ENCODE measurements at places on chromosomes 2 and 18.

- no peak for DNase-seq
These were observed 235.8 kb downstream of the NBAS start for GRCh38 chr2:15325296-15325695.

DNA sequence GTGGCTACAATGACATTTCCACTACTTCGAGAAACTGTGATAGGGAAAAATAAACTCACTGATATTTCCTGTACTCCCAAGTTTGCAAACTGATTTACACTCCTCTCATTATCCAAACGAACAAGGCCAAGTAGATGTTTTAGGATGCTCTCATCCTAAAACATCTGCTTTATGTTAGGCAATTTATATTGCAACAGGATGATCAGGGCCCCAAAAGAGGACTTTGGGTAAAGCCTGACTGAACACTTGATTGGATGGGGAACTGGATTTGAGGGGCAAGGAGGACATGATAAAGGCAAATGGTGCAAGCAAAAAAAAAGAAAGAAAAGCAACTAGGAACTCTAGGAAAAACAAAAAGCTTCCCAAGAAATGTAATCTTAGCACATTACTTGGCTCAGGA is 2.1 kb upstream of the HES6 start:
- no peak for DNase-seq

- DNase-seq = no peak
These were observed 36.3 kb upstream of the SLC8A1 start for GRCh38 chr2:40488101-40488601.

GRCh38 chr2:15894481-15895144 is 45.7 kb upstream of the MYCN start:
- no peak for DNase-seq

- DNase-seq = no peak
These were observed 185.7 kb downstream of the SUCLG1 start for GRCh38 chr2:84273406-84273805.

DNA sequence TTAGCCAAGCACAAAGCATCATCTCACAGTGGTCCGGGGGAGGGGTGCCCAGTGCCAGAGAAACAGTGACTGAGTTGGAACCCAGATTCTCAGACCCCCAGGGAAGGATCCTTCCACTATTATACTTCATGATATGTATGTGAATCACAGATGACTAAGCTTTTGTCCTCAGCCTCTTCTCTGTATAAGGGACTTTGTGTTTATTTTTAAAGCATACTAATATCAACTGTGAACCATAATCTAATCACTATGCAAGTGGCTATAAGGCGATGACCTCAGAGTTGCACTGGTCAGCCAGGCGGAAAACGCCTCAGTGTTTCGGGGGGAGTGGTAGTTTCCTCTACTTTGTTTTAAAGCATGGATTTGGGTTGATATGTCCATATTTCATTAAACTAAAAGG is 160.4 kb upstream of the TMEM200C start:
- DNase-seq = no peak

- DNase-seq = no peak
These were observed 118.6 kb upstream of the EML6 start for GRCh38 chr2:54604871-54605270.

GRCh38 chr2:112152476-112153178 is 14.4 kb downstream of the FBLN7 start:
- no peak for DNase-seq

- no peak for DNase-seq
These were observed 1889.7 kb upstream of the CELF4 start for GRCh38 chr18:39455285-39455684.

DNA sequence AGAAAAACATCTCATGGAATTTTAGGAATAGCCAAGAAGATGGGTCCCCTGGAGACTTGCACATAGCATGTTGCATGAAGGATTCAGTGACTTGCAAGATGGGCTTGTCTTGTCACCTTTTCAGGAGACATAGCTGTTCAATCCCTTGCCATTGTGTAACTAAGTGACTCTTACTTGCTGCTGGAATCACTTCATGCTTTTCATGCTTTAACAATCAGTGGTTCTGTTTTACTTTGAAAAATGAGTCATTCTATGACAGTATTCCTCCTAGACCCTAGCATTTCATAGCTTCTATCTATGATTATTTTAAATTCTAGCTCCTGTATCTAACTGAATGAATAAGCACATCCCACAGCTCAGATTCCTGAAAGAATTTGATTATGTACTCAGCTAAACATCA is 2.8 kb downstream of the KYNU start:
- DNase-seq = no peak

GRCh38 chr18:79634186-79634585 is 45.4 kb upstream of the CTDP1 start:
- DNase-seq = no peak

- peak; percentile 73 for DNase-seq
These were observed 655 bp downstream of the ACTR3 start for GRCh38 chr2:113890253-113891235.

DNA sequence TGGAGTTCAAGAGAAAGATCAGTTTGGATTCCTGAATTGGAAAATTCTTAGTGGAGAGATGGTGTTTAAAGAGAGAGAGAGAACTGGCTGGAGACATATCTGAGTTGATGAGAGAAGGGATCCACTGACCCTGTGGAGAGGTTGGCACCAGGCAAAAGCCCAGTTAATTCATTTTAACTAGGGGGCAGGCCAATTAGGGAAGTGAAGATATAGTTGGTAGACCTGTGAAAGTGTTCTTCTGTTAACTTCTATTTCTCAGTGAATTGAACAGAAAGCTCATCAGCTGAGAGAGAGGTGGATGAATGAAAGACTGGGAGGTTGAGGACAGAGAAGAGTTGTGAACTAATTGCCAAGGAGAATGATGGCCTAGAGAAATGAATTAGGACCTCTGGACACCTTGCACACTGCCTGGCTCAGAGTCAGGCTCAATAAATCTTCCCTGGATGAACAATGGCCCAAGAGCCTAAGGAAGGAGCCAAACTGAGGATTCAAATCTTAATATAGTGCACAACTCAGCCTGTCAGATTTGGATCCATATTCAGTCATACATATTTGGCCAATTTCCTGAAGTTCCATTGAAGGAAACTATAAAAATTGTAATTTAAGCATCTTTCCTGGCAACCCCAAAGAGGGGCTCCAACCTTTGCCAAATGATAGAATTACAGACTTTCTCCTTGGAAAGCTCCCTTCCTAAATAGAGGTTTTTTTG is 82.2 kb upstream of the RMDN2 start:
- no peak for DNase-seq

GRCh38 chr2:241490825-241491506 is 17.4 kb downstream of the STK25 start:
- DNase-seq = no peak

GRCh38 chr2:140502951-140503630 is 1627.7 kb downstream of the LRP1B start:
- no peak for DNase-seq

DNA sequence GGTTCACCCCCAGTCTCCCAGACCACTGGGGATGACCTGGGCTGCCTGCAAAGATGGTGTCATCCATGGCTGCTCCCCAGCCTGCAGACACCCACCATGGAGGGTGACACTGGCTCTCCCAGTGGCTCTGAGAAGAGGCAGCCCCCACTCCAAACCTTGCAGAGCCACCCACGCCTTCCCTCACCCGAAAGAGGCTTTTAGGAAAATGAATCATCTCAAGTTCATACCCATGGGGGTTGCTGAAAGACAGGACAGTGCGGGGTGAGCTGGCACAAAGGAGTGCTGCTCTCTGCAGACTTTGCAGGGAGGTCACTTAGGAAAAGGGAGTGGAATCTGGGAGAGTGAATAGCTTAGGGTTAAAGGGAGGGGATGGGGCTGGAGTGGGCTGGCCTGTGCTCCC is 36.4 kb downstream of the MPHOSPH10 start:
- DNase-seq = no peak

GRCh38 chr2:137221797-137222492 is 456.6 kb downstream of the THSD7B start:
- DNase-seq = no peak

DNA sequence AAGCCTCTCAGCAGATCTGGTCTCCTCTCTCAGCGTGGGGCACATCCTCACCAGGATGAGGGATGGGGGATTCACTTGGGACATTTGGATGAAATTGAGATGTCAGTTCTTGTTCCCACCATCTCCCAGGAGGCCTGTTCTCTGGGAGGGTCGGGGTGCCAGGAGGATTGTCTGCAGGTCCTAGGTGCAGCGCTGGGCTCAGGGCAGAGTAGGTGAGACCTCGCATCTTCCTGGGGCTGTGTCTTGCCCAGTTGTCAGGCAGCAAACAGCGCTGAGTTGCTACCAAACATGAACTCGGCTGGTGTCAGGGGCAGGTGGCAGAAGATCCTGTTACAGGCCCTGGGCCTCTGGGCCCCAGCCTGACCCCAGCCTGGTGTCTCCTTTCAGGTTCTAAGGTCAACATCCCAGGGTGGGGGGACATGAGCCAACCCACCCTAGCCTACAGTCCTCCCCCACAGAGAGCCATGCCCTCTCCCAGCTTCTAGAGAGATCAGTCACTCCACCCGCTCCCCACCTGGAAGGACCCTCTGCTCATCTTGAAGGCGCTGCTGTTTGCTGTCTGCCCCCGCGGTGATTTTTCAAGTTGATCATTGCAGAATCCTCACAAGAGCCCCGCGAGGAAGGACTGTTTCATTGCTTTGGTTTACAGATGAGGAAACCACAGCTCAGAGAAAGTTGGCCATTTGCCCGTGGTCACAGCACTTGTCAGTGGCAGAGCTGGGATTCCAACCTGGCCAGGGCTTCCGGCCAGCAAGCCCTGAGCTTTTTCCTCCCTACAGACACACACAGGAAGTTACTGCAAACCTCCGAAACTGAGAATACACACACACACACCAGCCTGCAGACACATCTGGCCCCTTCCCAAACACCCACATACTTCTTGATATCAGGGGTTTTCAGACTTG is 83.9 kb downstream of the STPG4 start:
- DNase-seq = no peak

DNA sequence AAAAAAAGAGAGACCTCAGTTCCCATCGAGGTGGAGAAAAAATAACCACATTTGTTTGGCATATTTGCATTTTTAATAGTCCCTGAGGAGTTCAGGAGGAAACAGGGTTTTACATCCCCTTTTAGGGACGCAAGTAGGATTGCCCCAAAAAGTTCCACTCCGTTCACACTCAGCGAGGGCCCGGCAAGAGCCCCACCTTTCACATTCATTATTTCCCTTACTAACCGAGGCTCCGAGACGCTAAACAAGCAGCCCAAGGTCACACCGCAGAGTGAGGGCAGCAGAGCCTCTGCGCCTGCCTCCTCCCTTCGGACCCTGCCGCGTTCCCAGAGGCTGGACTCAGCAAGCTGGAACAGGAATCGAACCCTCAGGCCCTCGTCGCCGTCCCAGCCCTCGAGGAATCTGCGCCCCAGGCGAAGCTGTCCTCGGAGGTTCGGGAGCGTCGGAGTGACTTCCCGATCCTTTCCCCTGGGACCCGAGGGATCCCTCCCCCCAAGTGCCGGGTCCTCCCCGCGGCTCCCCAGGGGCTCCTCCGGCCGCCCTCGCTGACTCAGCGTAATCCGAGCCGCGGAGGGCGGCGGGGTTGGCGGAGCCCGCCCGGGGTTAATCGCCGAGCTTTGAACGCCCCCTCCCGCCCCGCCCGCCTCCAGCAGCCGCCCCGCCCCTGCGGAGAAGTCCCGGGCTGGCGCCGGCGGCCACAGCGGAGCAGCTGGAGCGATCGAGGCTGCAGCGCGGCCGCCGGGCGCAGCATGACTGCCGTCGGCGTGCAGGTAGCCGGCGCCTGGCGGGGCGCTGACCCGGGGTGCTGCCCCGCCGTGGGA is at the start of gene TMEM37:
TMEM37 (plus strand) TSS at position 700 of the 821 bp plus-strand sequence; CDS start at position 750, 50 bp downstream.
- no peak for DNase-seq

- DNase-seq = no peak
These were observed 122.3 kb downstream of the HRH4 start for GRCh38 chr18:24582771-24583170.

- DNase-seq = no peak
These were observed 199.2 kb downstream of the TFCP2L1 start for GRCh38 chr2:121085801-121086200.

GRCh38 chr2:163644238-163644637 is 91.6 kb downstream of the FIGN start:
- DNase-seq = no peak

DNA sequence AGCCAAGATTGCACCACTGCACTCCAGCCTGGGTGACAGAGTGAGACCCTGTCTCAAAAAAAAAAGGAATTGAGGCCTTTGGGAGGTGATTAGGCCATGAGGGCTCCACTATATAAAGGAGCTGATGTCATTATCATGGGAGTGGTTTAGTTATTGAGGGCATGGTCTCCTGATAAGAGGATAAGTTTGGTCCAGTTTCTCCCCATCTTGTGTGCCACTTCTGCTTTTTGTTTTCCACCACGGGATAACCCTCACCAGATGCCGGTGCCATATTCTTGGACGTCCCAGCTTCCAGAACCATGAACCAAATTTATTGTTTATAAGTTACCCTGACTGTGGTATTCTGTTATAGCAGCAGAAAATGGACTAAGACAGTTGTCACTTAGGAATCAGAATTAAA is 125.8 kb downstream of the C1D start:
- no peak for DNase-seq

- DNase-seq = no peak
These were observed 173.4 kb upstream of the SATB2 start for GRCh38 chr2:199631129-199631528.

DNA sequence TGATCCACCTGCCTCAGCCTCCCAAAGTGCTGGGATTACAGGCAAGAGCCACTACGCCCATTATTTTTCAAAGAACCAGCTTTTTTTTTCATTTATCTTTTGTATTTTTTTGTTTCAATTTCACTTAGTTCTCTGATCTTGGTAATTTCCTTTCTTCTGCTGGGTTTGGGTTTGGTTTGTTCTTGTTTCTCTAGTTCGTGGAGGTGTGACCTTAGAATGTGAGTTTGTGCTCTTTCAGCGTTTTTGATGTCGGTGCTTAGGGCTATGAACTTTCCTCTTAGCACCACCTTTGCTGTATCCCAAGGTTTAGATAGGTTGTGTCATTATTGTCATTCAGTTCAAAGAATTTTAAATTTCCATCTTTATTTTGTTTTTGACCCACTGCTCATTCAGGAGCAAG is 86.7 kb upstream of the MSTN start:
- no peak for DNase-seq

- DNase-seq = no peak
These were observed 77.9 kb upstream of the KLF7 start for GRCh38 chr2:207243601-207244000.

DNA sequence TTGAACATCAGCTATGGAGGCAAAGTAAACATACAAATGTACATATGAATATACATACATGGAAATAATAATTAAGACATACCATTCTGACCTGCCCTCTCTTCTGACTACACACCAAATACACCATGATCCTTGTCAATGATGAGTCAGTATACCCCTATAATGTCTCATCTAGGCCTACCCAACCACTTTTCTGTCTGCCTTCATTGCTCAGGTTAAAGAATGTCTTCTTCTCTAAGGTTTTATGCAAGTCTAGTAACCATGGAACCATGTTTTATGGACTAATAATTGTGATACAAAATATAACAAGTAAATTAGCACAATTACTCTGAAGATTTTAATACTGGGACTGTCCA is 128.7 kb downstream of the NCKAP5 start:
- no peak for DNase-seq

GRCh38 chr2:51960281-51960680 is 928.3 kb upstream of the NRXN1 start:
- DNase-seq = no peak

- no peak for DNase-seq
These were observed 224.5 kb downstream of the CCDC102B start for GRCh38 chr18:69022426-69022825.

- DNase-seq = no peak
These were observed 82.6 kb upstream of the ODC1 start for GRCh38 chr2:10530607-10531239.

- no peak for DNase-seq
These were observed 2.5 kb upstream of the DNAJC10 start for GRCh38 chr2:182713601-182714000.
